ENCODE measurements at places on chromosomes 12 and 14. TPM values are rescaled to one million over a fixed set of nuclear protein-coding genes. Genes with fewer than 3 reads are reported as not detected.

GRCh38 chr14:94623856-94624499 is 11.8 kb downstream of the SERPINA3 start:
- no peaks in the 10 kb centered on the region for H3K27me3 ChIP-seq
- DNase-seq = no peak
- no peak overlapping the region for H3K4me3 ChIP-seq
- H3K36me3 ChIP-seq = peaks cover 32% of the 10 kb centered on the region
- peaks cover 21% of the 10 kb centered on the region for H3K4me1 ChIP-seq

- no peaks in the 10 kb centered on the region for H3K27me3 ChIP-seq
- peak; percentile 45 for DNase-seq
- no peak overlapping the region for H3K4me3 ChIP-seq
Observed at GRCh38 chr12:50110762-50111351, 1.2 kb upstream of the COX14 start.

DNA sequence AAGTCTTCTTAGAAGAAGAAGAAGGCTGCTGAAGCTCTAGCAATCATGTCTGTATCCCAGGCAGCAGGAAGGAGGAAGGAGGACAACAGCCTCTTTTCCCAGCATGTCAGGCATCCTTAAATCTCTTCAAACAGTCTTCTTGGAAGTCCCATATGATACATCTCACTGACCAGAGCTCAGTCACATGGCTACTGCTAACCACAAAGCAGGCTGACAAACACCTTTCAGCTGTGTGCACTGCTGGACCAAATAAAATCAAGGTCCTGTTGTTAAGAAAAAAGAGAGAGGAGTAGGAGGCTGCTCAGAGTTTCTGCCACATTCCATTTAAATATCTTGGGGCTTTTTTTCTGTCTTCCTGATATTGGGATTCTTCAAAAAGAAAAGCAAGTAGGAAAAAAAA is 203.4 kb upstream of the PELI2 start:
- no peak overlapping the region for H3K4me3 ChIP-seq
- no peak overlapping the region for H3K27ac ChIP-seq
- H3K27me3 ChIP-seq = no peaks in the 10 kb centered on the region
- H3K4me1 ChIP-seq = peaks cover 10% of the 10 kb centered on the region
- no peaks in the 10 kb centered on the region for H3K36me3 ChIP-seq
- DNase-seq = no peak

DNA sequence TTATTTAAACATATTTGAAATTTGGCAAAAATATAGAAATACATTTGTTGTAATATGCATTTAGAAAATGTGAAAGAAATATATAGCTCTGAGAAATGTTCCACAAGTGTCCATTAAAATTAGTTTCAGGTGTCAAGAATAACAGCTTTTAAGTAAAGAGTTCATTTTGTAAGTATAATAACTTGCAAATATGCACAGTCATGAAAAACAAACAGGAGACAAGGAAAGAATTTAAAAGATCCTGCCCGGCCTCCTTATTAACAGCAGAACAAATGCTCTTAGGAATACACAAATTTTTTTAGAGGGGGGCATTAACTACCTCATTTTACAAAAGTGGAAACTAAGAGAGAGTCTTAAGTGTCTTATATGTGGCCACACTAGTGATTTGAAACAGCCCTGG is 77.7 kb upstream of the DBX2 start:
- H3K4me1 ChIP-seq = no peaks in the 10 kb centered on the region
- no peak overlapping the region for H3K27ac ChIP-seq

DNA sequence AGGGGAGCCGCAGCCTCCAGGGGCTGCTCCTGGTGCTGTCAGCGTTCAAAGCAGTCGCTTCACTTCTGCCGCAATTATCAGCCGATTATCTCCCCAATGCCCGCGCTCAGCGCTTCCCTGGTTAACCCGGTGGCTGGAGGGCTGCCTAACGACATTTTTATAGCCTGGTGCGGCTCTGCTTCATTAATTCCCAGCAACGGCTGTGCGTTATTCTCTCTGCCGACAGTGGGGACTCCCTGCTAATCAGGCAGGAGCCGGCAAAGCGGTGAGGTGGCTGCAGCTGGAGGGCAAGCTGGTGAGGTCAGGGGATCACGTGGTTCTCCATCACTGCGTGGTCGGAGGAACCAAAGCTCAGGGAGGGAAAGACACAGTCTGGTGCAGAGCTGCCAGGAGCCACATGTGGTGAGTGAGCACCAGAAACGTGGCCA is 62.9 kb downstream of the GLRX5 start:
- no peak overlapping the region for H3K4me3 ChIP-seq
- no peaks in the 10 kb centered on the region for H3K27me3 ChIP-seq
- H3K36me3 ChIP-seq = no peaks in the 10 kb centered on the region
- H3K27ac ChIP-seq = no peak overlapping the region
- DNase-seq = peak; percentile 36

DNA sequence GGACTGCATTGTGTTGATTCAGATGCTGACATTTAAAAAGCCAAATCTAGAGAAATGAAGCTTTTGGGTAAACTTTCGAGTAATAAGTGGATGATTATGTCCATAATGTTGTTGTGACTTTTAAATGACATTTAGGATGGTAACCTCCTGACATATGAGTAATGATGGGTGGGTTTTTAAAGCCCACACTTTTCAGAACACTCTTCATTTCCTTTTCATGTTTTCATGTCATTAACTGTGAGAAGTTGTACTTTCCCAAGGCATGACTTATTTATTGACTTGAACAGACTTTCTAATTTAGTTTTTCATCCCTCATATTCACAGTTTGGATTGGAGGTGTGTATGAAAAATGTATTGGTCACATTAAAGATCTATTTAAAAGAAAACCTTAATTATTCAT is 35.5 kb downstream of the RGS6 start:
- no peak overlapping the region for H3K4me3 ChIP-seq
- no peaks in the 10 kb centered on the region for H3K4me1 ChIP-seq
- H3K27ac ChIP-seq = no peak overlapping the region
- no peak for DNase-seq
- no peaks in the 10 kb centered on the region for H3K36me3 ChIP-seq

DNA sequence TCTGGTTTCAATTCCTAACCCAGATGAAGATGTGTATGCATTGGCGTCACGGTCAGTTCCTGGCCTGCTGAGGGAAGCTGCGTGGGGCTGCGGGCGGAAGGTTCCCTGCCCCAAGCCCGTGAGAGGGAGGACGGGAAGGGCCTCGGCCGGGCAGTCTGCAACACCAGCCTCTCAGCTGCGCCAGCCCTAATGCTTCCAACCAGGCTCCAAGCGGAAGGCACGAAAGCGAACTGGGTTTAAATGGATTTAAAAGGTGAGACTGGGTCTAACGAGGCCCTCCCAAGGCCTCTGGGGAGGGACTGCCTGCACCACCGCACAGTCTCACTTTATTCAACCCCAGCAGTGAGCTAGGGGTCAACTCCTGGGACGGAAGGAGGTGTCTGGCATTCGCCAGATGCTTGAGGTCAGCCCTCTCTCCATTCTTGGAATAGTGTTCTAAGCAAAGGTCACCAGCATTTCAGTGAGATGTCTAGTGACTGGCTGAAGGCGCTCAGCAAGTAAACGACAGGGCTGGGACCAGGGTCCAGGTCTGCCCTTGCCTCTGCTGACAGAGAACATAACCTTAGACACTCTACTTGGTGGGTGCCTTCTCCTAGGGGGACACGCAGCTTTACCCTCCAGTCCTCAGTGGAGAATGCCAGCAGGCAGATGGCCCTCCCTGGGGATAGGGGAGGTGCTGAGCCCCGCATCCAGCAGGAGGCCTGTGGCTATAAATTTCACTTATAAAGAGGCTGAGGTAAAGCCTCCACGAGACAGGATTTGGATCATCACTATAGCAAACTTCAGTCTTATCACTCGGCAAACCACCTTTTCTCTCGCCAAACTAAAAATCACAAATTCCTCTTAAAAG is 92.2 kb downstream of the PIWIL1 start:
- no peaks in the 10 kb centered on the region for H3K4me1 ChIP-seq
- no peak overlapping the region for H3K27ac ChIP-seq
- no peak overlapping the region for H3K4me3 ChIP-seq
- DNase-seq = no peak

- H3K4me1 ChIP-seq = no peaks in the 10 kb centered on the region
- no peak for DNase-seq
- no peaks in the 10 kb centered on the region for H3K27me3 ChIP-seq
- H3K4me3 ChIP-seq = no peak overlapping the region
Observed at GRCh38 chr14:82134411-82134810, 600.8 kb upstream of the SEL1L start.

DNA sequence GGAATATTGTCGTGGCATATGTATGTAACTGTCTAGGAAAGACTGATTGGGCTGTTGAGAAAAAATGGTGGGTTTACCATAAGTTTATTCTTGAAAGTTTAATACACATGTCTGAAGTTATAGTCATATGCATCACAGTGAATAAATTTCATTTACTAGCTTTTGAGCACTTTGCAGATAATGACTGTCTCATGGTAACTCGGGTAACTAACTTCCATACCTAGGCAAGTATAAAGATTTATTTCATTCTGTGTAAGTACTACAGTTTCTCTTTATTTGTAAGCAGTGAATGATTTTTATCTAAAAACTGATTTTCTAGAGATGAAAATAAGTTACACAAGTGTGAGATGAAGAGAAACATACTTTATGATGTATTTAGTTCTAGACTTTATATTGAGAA is 3.0 kb downstream of the USP15 start:
- DNase-seq = no peak
- H3K4me3 ChIP-seq = no peak overlapping the region
- H3K4me1 ChIP-seq = peaks cover 55% of the 10 kb centered on the region
- no peaks in the 10 kb centered on the region for H3K36me3 ChIP-seq
- H3K27me3 ChIP-seq = no peaks in the 10 kb centered on the region
- H3K27ac ChIP-seq = no peak overlapping the region

DNA sequence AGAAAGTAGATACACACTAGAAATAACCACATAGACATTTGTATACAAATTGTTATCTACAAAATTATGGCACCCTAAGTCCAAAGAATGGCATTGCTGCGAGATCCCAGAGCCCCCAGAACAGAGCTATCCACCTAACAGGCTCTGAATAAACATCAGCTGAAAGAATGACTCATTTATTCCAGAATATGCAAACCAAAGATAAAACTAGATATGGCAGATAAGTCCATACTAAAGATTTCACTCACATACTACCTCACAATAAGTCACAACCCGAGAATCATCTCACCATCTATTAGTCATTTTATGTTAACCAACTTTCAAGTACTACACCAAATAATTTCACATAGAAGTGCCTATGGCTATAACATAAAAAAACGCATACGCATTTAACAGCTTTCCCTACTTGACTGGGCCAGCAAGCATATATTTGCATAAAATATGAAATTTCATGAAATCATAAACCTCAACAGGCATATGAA is 5.6 kb downstream of the CNIH1 start:
- DNase-seq = no peak
- no peaks in the 10 kb centered on the region for H3K36me3 ChIP-seq
- H3K27me3 ChIP-seq = no peaks in the 10 kb centered on the region
- peaks cover 9% of the 10 kb centered on the region for H3K4me1 ChIP-seq

- peak; percentile 20 for DNase-seq
- H3K27me3 ChIP-seq = no peaks in the 10 kb centered on the region
- H3K4me3 ChIP-seq = no peak overlapping the region
- no peaks in the 10 kb centered on the region for H3K36me3 ChIP-seq
- H3K4me1 ChIP-seq = no peaks in the 10 kb centered on the region
- no peak overlapping the region for H3K27ac ChIP-seq
Observed at GRCh38 chr14:76456200-76456599, 80.3 kb downstream of the ESRRB start.

- H3K36me3 ChIP-seq = no peaks in the 10 kb centered on the region
- H3K27me3 ChIP-seq = no peaks in the 10 kb centered on the region
- no peak overlapping the region for H3K27ac ChIP-seq
- DNase-seq = no peak
- H3K4me3 ChIP-seq = no peak overlapping the region
- no peaks in the 10 kb centered on the region for H3K4me1 ChIP-seq
Observed at GRCh38 chr12:65391711-65392110, 113.2 kb downstream of the MSRB3 start.

DNA sequence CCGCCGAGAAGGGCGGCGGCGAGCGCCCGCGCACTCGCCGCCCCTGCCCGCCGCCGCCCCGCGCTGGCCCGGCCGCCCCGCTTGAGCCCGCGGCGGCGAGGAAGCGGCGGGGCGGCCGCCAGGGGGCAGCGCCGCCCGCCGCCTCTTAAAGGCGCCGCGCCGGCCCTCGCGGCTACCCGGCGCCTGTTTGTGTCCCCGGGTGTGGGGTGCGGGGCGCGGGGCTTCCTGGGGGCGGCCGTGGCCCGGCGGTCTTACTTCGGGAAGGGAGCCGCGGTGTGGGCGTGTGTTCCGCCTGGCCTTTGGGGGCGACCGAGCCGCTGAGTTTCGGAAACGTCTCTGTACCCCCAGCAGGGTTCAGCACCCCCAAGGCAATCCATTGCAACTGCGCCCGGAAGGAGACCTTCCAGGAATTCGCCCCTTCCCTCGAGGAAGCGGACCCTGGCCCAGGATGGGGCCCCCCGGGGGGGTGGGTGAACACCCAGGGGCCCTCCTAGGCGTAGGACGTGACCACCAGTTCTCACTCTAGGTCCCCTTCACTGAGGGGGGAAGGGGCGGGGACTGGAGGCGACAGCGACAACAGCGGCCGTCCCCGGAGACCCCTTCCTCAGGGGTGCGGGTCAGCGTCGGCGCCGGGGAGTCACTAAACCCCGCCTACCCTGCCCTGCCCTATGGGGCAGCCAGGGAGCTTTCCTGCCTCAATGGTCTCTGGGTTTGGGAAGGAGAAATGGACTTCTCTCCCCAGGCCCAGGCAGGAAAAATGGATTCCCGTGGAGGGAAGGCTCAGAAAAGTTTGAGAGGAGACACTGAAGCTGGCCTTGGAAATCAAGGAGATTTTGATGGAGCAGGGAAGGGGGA is at the start of gene ITPK1:
TSS of gene ITPK1 (minus strand) at position 105 of the 855 bp plus-strand sequence. CDS start 762 bp downstream, outside the sequence.
- peaks cover 29% of the 10 kb centered on the region for H3K4me1 ChIP-seq
- H3K27me3 ChIP-seq = no peaks in the 10 kb centered on the region
- H3K36me3 ChIP-seq = no peaks in the 10 kb centered on the region

DNA sequence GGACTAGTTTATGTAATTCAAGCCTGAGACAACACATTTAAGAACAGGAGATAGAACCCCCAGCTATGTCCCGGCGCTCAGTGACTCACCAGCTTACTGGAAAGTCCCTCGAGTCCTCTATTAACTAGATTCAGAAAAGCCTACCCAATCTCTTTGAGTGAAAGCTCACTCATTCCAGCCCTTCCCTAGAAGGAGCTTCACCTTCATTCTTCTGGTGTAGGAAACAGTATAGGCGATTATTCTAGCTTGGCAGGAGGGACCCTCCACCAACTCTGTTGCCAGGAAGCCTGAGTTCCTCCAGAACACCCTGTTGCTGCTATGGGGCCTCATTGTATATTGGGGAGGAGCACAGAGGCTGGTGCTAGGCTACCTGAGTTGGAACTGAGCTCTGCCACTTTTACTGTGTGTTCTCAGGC is 57.2 kb upstream of the AEBP2 start:
- no peaks in the 10 kb centered on the region for H3K4me1 ChIP-seq
- H3K27me3 ChIP-seq = no peaks in the 10 kb centered on the region
- H3K27ac ChIP-seq = no peak overlapping the region
- H3K4me3 ChIP-seq = no peak overlapping the region

- no peak for DNase-seq
- peaks cover 7% of the 10 kb centered on the region for H3K4me1 ChIP-seq
Observed at GRCh38 chr12:13175499-13175898, 21.0 kb upstream of the EMP1 start.

HOXC6 gene
- not detected for total RNA-seq

OR4K2 gene
- not detected for total RNA-seq

SLC5A8 gene
- not detected for total RNA-seq

MAP3K9 gene
- 10.9 TPM for total RNA-seq

CCDC177 gene
- not detected for total RNA-seq

MANSC4 gene
- not detected for total RNA-seq

GLI1 gene
- not detected for total RNA-seq

NGB gene
- total RNA-seq = not detected

LRTM2 gene
- total RNA-seq = not detected

INSM2 gene
- total RNA-seq = not detected

MYH6 gene
- 1.6 TPM for total RNA-seq

IGF1 gene
- 15.8 TPM for total RNA-seq

IKZF4 gene
- total RNA-seq = 7.6 TPM

Data from body of pancreas (tissue), 4 donors.